ENCODE measurements at places on chromosomes 3 and 15.

GRCh38 chr3:127337911-127338531 is 50.2 kb upstream of the PRR20G start:
- no peak for DNase-seq

GRCh38 chr3:184565421-184566211 is 4.0 kb downstream of the EPHB3 start:
- DNase-seq, result no peak

DNA sequence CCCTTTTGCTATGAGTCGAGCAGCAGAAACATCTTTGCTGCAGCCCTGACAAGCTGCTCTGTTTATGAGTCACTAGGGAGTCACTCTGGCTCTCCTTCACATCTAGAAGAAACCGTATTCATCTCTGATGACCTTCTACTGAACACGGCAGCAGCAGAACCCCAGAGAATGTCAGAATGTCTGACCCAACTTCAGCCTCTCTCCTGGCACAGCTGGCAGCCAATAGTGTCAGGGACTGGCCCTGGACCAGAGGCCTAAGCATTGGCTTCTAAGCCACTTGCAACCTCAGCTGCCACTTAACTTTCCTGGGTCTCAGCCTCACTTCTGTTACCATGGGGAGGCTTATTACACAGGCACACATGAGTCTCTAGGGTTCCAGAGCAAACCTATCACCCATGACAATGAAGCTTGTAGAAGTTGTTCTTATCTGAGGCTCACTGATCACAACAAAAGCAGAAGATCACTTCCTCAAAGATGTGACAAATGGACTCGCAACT is 184.1 kb upstream of the TLE3 start:
- DNase-seq, result no peak

DNA sequence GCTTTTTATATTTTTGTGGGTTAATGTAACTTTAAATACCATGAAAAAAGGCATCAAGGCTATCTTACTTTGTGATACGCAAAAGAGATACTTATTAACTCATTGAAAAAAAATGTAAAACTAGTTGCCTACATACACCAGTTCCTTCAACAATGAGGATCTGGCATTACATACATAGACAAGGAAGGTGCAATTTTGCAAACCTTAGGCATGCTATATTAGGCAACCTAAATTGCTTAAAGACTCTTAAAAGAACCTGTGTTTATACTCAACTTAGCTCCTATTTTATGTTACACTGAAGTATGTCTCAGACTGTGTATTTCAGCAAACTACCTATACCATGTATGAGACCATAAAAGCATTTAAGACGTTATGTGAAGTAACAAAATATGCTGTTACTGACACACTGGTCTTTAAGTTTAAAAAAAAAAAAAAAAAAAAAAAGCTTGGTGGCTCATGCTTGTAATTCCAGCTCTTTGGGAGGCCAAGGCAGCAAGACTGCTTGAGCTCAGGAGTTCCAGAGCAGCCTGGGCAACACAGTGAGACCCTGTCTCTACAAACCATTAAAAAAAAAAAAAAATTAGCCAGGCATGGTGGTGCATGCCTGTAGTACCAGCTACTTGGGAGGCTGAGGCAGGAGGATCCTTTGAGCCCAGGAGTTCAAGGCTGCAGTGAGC is 9.1 kb downstream of the TASOR start:
- DNase-seq, result no peak

All from NT2/D1 (cell line).